ENCODE measurements at places on chromosomes 13 and 19.

- DNase-seq: no peak
Measured at GRCh38 chr13:38735665-38736440, 49.0 kb downstream of the FREM2 start.

GRCh38 chr13:94602467-94602866 is 810 bp downstream of the GPR180 start:
- no peak for DNase-seq

GRCh38 chr19:38284422-38284821 is 19.6 kb upstream of the C19orf33 start:
- no peak for DNase-seq

GRCh38 chr19:5282901-5283300 is 57.7 kb downstream of the PTPRS start:
- DNase-seq: no peak

GRCh38 chr13:111515635-111516034 is 195.2 kb downstream of the TEX29 start:
- DNase-seq: no peak

- peak; percentile 54 for DNase-seq
Measured at GRCh38 chr19:41993612-41994483, at the start of gene ATP1A3. Gene ATP1A3, minus strand, starts transcription at chr19:41994230. Its CDS starts 154 bp downstream, at chr19:41994076.

GRCh38 chr19:50340331-50340730 is 11.2 kb upstream of the KCNC3 start:
- DNase-seq: no peak

DNA sequence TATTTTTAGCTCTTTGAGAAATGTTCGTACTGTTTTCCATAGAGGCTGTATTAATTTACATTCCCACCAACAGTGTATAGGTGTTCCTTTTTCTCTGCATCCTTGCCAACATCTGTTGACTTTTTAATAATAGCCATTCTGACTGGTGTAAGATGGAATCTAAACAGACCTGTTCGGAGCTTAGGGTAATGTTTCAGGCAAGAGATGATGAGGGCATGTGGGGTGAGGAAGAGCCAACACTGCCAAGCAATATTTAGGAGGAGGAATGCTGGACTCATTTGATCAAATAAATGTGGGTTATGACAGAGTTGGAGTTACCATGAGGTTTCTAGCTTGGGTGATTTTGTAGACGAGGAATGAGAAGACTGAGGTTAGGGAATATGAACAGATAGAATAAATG is 382.9 kb downstream of the KLF12 start:
- no peak for DNase-seq

DNA sequence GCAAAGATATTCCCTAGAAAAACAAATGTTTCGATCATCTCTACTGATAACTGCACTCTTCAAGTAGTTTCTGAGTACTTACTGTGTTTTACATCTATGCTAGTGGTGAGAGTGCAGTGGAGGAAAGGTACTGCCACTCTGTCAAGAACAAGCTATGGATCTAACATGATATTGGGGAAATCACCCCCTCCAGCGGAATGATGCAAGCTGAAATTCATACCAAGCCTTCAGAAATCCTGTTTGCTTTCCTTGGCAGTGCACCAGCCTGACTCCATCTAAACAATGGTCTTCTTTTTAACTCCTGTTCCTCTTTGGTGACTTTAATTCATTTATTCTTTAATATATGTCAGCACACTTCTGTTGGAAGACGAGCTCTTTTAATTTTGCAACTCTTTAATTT is 238.0 kb downstream of the PCDH9 start:
- no peak for DNase-seq

- no peak for DNase-seq
Measured at GRCh38 chr13:30580852-30581502, 36.7 kb upstream of the USPL1 start.

DNA sequence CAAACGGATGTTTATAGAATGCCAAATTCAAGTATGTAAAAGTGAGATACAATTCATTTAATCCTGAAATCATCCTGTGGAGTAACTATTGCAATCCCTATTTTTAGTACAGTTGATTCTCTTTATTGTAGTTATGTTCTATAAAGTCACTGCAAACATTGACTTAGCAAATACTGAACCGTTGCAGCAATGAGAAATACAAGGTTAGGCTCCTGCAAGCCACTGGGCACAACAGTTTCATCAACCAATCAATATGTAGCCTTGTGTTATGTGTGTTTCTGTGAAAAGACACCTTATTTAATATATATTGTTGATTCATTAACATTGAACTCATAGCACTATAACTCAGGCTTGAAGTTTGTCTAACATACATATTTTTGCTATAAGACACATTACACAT is 174.4 kb downstream of the DCT start:
- no peak for DNase-seq

DNA sequence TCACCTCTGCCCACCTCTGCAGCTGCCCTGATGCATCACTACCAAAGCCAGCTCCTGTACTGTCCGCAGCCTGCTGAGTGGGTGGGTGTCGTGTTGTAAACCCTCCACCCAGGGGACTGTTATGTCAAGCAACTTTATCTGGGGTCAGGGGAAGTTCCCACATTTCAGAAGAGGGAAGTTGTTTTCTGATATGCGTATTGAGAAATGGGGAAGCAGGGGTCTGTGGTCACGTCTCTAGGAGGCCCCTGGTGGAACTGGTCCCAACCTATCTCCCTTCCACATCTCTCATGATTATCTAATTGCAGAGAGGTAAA is 31.2 kb downstream of the CLEC17A start:
- DNase-seq: no peak

GRCh38 chr13:36880961-36881360 is 39.1 kb downstream of the SMAD9 start:
- DNase-seq: no peak

DNA sequence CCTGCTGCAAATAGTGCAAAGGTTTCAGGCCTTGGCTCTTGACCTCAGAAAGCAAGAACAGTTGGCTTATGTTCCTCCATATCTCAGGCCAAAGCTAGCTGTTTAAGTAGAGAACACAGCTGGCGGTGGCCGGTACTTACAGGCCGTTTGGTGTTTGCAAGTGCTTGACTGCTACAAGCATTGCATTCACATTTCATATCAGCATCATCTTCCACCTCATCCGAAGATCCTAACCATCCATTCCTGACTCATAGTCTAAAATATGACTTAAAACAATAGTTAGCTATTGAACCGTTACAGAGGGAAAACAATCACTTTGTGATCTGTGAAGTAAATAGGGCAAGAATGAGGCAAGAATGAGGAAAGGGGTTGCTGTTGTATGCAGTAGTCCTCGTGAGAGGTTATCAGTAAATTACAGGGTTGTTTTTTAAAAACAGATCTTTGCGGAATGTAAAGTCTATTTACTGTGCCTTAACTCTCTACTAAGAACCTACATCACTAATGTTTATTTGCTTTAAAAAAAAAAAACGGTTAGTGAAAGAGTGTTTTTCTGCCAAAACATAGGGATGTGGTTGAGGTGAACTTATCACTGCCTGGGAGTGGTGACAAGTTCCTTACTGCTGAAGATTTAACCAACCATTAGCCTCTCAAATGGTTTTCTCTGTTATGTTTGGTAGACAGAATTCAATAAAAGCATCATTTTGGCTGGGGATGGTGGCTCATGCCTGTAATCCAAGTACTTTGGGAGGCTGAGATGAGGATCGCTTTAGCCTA is 21.6 kb upstream of the WDR88 start:
- no peak for DNase-seq

- DNase-seq: no peak
Measured at GRCh38 chr13:26423629-26424028, 133.9 kb upstream of the WASF3 start.

DNA sequence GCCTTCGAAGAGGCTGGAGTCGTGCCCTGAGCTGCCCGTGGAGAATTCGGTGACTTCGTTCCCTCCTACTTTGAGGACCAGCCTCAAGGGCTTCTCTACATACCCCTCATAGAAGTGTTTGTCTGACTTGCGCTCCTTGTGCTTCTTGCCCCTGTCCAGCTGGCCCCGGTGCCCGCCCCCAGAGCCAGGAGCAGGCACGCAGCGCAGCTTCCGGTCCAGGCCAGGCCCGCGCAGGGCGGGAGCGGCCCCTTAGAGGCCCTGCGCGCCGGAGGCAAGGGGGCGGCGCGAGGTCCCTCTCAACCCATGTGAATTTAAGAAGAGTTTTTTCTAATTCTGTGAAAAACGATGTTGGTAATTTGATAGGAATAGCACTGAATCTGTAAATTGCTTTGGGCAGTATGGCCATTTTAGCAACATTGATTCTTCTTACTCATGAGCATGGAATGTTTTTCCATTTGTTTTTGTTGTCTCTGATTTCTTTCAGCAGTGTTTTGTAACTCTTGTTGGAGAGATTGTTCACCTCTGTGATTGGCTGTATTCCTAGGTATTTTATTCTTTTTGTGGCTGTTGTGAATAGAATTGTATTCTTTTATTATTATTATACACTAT is 46.9 kb upstream of the SOX21 start:
- no peak for DNase-seq

GRCh38 chr19:47430041-47430802 is 10.9 kb upstream of the MEIS3 start:
- no peak for DNase-seq

DNA sequence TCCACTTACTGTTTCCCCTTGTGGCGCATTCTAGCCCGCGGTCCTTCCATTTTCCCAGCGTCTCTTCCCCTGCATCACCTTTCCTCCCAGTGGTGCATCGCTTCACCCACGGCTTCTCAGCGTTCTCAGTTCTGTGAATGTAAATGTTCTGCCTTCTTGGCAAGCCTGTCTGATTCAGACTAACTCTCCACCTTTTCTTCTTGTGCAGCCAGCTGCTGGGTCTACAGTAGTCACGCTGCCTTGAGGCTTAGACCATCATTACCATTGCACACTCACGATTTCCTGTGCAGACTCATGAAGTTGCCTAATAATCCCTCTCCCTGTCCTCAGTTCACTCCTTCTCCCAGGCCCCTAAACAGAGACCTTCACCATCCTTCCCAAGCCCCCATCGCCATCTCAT is 75.0 kb downstream of the DHRS12 start:
- no peak for DNase-seq

GRCh38 chr13:77476456-77476855 is 59.0 kb upstream of the SCEL start:
- DNase-seq: no peak

- no peak for DNase-seq
Measured at GRCh38 chr13:96768524-96768923, 225.8 kb downstream of the OXGR1 start.

GRCh38 chr19:6736917-6737283 is 480 bp downstream of the GPR108 start:
- no peak for DNase-seq

- no peak for DNase-seq
Measured at GRCh38 chr13:70723732-70724131, 615.5 kb upstream of the KLHL1 start.

DNA sequence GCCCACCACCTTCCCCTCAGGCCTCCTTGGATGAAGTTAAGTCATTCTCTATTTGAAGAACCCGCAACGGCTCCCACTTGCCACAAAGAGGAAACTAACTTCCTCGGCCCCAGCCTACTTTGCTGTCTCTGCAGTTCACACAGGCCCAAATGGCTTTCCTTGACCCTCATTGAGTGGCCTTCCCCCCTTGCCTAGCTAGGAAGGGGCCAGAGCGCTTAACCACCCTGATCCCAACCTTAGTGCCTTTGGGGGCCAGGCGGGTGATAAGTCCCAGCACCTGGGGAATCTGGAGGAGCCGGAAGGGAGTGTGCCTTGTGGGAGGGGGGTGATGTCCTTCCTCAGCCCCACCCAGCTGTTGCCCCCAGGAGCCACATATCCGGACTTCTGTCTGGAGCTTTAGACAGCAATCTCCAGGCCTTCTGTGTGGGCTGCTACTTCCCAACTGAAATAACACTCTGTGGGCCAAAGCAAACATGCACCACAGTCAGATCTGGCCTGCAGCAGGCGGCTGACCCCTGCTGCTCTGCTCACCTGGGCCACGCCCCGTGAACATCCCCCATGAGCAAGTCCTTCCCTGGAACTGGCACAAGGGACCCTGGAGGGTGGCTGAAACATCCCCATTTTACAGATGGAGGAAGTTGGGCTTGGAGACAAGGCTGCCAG is 10.5 kb downstream of the NECTIN2 start:
- no peak for DNase-seq

DNA sequence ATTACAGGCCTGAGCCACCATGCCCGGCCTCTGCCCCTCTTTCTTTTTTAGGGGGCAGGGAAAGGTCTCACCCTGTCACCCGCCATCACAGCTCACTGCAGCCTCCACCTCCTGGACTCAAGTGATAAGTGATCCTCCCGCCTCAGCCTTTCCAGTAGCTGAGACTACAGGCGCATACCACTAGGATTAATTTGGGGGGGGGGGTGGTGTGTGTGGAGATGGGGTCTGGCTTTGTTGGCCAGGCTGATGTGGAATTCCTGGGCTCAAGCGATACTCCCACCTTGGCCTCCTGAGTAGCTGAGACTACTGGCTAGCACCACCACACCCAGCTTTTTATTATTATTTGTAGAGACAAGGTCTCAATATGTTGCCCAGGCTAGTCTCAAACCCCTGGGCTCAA is 4.2 kb downstream of the APOE start:
- DNase-seq: no peak

GRCh38 chr13:41241626-41242025 is 21.8 kb downstream of the MTRF1 start:
- no peak for DNase-seq

DNA sequence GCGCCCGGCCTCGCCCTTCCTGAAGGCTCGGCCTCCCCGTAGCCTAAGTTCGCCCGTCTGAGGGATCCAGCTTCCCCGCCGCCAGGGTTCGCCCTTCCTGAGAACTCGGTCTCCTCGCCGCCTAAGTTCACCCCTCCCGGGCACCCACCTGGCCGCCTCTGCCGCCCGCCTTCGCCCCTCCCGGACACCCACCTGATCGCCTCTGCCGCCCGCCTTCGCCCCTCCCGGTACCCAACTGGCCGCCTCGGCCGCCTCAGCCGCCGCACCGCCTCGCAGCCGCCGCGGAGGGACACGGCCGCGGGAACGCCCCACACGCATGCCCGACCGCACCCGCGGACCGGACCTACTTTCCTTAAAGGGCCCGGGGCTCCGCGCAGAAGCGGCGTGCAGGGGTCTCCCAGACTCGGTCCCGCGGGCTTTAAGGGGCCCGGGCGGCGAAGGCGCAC is at the start of gene MOB3A:
TSS of gene MOB3A (minus strand) at position 293 of the 446 bp plus-strand sequence. CDS start 17,766 bp downstream, outside the sequence.
- DNase-seq: peak; percentile 82

DNA sequence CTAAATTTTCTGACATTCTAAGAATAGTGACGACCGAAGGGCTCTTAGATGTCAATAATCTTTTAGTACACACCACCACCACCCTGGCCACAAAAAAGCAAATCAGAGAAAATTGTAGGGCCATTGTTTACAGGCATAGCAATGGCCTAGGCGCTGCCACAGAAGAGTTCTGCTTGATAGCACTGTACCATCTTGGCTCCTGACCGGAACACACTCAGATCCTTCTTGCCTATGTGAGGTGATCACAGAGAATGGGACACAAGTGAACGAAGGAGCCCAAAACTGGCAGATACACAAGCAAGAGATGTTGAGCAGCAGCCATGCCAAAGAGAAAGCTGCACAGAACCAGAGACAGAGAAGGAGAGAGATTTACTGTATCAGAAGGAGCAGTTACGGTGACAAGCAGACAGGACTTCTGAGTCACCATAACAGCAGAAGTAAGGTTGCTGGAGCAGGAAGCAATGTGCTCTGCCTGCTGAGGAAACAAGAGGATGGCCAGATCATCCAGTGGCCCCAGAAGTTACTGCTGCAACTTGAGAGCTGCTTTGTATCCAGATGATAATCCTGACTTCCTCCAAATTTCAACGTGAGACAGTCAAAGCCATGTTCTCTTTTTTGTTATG is 105.2 kb downstream of the SLITRK6 start:
- no peak for DNase-seq
